Suppressor macrophage treated with lipopolysaccharide for 4 hours (primary cell): ENCODE measurements at places on chromosomes 12 and 14.

GRCh38 chr12:71432936-71433335 is 6.7 kb upstream of the LGR5 start:
- no peak for DNase-seq

- DNase-seq, result no peak
Measured at GRCh38 chr12:117468016-117468415, 106.6 kb upstream of the NOS1 start.

DNA sequence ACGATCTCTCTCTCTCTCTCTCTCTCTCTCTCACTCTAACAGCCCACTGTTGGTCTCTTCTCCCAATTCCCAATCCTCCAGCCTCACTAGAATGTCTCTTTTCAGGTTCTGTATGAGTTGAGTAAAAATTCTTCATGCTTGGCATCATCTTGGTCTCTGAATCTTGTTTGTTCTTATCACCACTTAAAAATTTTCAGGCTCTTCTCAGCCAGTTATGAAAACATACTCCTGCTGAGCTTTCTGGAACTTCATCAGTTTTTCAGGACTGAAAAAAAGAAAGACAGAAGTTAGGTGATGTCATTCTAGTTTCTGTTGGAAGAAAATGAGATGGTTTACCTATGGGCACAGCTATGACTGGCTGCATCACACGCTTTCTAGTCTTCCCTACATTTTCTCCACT is 11.5 kb upstream of the IL22 start:
- DNase-seq, result no peak

DNA sequence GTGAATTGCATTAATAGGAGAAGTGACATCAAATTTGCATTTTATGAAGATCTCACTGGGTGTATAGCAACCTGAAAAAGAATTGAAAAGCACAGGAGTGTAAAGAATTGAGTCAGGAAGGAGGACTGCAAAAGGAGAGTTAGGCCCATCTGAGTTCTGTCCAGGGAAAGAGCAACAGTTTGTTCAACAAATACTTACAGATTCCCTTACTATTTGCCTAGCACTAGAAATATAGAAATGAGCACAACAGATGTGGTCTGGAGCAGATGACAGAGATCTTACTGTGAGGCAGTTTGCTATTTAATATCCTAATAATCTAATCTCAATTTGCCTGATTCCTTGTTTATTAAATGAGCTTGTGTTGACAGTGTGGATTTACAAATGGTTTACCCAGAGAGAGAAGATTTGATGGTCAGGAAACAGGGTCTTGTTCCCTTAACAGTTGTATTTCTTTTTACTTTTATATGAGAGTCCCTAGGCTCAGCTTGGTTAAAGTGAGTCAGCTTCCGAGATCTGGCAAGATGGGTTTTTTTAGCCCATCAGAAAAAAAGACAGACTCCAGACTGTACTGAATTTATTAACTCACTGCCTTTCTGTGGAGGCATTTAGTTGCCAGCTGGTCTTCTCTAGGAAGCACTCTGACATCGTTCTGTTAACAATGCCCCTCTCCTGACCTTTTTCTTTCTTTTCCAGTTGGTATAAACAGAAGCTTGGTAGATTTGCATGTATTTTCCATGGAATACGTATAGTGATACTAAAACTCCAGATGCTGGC is 229.7 kb downstream of the TTC6 start:
- DNase-seq, result no peak

- DNase-seq, result no peak
Measured at GRCh38 chr14:101834397-101834796, 72.9 kb downstream of the PPP2R5C start.

DNA sequence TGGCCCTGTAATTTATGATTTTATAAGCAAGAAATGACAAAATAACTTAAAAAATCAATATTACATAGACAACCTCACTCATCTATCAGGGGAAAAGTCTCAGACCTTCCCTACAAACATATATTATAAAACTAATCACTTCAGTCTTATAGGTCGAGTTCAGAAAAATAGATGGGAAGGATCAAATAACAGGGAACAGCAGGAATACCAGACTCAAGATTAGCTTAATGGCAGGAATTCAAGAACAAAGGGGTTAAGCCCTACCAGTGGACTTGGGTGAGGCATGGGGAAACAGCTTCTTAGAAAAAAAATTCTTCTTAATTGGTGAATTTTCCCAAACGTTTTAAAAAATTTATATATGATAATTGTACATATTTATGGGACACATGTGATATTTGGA is 51.6 kb upstream of the CRY1 start:
- no peak for DNase-seq

DNA sequence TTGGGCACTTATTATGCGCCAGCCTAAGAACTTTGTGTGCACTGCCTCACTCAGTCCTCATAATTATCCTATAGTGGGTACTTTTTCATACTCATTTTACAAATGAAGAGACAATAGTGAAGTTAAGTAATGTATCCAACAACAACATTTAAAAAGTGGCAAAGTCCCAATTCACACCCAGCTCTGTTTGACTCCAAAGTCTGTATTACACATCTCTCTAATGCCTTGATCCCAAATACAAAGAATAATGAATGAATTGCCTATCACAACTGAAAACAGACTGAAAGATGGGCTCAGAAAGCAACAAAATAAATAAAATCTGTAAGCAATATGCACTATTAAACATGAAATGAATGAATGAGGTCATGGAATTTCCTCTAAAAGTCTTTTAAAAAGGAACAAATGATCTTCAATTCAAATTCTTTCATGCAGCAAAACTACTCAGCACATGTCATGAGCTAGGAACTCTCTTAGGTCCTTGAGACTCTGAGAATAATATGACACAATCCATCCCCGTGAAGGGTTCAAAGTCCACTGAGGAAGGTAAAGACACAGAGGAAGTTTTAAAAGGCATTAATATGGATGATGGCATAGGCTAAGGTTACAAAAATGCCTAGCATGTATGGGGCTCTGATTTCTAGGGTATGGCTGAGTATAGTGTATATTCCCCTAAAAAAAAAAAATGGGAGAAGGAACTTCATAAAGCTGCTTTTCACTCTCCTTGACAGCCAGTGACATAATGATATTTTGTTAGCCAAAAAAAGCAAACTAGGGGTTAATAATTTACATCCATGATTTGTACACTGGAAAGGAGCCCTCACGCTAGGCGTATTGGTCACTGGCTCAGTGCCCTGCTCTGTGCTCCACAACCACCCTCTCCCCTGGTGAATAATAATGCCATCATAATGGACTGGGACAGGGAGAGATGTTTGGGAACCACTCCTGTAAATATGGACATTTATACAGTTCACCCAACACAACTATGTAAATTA is 103.4 kb downstream of the SLC2A13 start:
- DNase-seq, result no peak

- DNase-seq, result no peak
Measured at GRCh38 chr12:111312708-111313107, 56.2 kb downstream of the PHETA1 start.

GRCh38 chr12:56119361-56119796 is 1.3 kb downstream of the ZC3H10 start:
- DNase-seq, result peak; percentile 87

DNA sequence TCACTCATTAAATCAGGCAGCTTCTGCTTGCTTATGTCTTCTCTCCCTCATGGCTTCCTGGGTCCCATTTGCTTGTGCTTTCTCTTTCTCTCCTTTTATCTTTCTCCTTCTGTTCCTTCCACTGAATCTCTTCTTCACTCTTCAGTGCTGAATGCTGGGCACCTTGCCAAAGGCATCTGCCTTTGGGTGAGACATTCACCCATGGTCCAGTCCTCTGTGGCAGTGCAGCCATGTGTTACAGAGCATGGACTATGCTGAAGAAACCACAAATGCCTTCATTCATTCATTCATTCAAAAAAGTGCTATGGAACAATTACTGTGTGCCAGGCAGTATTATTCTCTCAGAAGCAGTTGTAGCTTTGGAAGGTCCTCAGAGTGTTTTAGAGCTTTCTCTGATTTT is 344.4 kb upstream of the STXBP6 start:
- no peak for DNase-seq

DNA sequence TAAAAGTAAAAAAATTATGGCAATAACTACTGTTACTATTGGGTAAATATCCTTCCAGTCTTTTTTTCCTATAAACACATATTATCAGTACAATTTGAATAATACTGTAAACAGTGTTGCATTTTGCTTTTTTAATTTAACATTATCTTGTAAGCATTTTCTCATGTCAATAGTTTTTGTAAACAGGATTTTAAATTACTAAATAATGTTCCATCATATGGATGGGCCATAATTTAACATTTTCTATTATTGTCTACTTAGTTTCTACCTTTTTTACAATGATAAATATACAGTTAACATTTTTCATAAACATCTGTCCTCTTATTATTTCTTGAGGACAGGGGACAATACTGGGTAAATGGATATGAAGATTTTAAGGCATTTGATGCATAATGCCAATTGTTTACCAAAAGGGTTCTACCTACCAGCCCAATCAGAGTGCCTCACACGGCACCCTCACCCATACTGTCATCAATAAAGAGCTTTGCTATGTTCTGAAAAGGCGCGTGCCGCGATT is 759 bp upstream of the ACVR1B start:
- no peak for DNase-seq

GRCh38 chr14:76687611-76688382 is 73.5 kb upstream of the VASH1 start:
- no peak for DNase-seq
